ENCODE measurements at places on chromosomes 1 and 21.

DNA sequence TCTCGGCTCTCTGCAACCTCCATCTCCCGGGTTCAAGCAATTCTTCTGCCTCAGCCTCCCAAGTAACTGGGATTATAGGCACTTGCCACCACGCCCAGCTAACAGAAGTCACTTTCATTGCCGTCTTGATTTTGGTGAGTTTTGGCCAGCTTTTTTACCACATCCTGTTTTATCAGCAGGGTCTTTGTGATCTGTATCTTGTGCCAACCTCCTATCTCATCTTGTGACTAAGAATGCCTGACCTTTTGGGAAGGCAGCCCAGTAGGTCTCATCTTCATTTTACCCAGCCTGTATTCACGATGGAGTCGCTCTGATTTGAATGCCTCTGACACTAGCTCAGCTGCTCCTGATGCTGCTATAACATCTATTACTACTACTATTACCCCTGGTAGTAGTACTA, 46.8 kb upstream of the BARHL2 start:
- no peak for DNase-seq

- peak; percentile 45 for DNase-seq
These were observed 182.6 kb downstream of the VAV3 start for GRCh38 chr1:107782217-107782845.

DNA sequence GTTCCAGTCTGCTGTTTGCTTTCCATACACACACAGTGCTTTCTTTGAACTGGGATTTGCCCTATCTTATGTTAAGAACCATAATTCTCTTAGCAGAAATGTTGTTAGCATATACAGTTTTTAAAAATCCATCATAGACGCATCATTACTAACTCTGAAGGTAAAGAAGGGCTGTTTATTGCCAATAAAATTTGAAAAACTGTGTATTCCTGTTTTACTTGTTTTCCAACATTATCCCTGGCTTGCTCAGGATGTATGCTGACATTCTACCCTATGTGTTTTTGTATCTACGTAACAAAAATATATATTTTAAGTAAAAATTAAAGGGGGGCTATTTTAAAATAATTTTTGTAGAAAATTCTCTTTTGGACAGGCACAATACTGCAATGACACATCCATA, 857.2 kb downstream of the BRINP3 start:
- DNase-seq, result no peak

- no peak for DNase-seq
These were observed 38.8 kb downstream of the CFAP74 start for GRCh38 chr1:1964811-1965210.

DNA sequence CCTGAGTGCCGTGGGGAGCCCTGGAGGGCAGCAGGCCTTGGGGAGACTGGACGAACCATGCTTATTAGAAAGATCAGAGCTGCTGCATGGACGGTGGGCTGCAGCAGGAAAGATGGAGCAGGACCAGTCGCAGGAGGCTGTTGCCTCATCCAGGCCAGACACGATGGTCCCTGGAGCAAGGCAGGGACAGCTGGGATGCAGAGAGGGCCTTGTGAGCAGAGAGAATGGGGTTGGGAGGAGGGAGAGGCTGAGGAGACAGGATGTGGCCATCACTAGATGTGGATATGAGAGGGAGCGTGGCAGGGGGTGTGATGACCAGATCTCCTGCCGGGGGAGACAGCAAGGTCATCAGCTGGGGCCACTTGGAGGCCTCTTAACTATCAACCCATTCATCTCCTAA, 727.6 kb downstream of the PTPRU start:
- no peak for DNase-seq

DNA sequence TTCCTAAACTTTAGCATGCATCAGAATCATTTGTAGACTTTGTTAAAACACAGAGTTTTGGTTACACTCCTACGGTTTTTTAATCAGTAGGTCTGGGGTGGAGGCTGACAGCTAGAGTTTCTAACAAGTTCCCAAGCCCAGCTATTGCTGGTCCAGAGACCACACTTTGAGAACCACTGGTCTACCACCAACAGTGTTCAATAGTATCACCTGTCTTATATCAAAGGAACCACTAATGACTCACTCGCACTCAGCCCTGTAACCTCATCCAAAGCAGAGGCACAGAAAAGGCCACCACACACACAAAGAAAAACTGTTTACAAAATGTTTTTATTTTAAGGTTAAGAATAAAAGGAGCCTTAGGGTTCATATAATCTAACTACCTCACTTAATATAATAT, 68.7 kb downstream of the HIVEP3 start:
- DNase-seq, result no peak

GRCh38 chr1:55040933-55041494, 1.7 kb downstream of the PCSK9 start:
- DNase-seq, result no peak

GRCh38 chr1:114105421-114105979, 48.2 kb downstream of the SYT6 start:
- DNase-seq, result no peak

GRCh38 chr1:111516005-111516535, 12.6 kb upstream of the ADORA3 start:
- DNase-seq, result no peak

GRCh38 chr1:242641461-242641860, 117.0 kb upstream of the PLD5 start:
- no peak for DNase-seq

- no peak for DNase-seq
These were observed 142.9 kb upstream of the COL6A1 start for GRCh38 chr21:45838634-45839033.

DNA sequence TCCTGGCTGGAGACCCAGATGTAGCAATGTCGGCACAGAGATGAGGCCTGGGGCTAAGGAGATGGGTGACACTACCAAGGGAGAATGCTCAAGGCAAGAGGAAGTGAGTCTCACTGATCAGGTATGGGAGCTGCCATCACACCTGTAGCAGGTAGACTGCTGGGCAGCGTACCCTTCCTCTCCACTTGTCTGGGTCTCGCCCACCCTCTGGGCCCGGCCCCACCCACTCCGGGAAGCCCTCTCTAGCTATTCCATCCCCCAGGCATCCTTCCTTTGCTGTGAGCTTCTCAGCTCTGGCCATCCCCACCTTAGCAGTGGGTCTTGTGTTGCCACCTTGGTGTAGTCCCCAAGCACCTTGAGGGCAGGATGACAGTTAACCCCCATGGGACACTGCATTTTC, 87.7 kb upstream of the EDN2 start:
- DNase-seq, result no peak

DNA sequence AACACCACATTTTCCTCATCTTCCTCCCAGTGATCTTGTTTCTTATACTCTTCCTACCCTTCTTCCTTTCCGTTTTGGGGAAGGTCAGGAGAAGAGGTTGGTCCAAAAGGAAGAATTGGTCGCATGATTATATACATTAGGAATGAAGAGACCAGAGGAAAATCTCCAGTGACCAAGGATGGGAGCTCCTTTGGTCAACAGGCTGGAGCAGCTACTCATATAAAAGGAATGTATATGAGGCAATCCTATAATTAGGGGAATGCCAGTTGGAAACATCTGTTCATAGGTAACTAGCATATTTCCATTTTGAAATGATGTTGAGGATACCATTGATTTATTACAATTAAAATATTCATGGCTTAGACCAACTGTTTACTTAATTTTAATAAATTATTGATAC, 114.5 kb downstream of the LRRC40 start:
- DNase-seq, result no peak

- DNase-seq, result no peak
These were observed 467.6 kb upstream of the ZRANB2 start for GRCh38 chr1:71548398-71548890.

- no peak for DNase-seq
These were observed 2.6 kb downstream of the INSRR start for GRCh38 chr1:156856282-156856785.

- no peak for DNase-seq
These were observed 42.9 kb downstream of the MAGI3 start for GRCh38 chr1:113433184-113433583.

GRCh38 chr1:89546934-89547562, 22.4 kb downstream of the LRRC8B start:
- no peak for DNase-seq

- no peak for DNase-seq
These were observed 835 bp upstream of the LCE1D start for GRCh38 chr1:152795686-152796085.

GRCh38 chr1:211991695-211992094, 43.7 kb downstream of the INTS7 start:
- DNase-seq, result no peak

DNA sequence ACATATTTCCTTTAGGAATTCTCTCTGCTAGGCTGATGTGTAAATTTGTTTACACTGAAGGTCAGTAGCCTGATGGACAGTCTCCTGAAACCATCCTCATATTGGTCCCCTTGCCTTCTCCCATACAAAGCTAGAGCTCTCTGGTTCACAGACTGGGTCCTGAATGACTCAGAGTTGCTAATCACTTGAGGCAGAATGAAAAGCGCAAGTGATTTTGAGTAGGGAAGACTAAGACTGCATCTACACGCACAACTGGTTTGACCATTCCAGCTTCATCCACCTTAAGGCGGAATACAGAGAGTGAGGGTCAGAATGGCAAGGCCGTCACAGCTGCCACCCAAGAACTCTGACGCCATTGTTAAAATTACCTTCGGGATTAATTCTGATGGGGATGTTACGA, 70.2 kb upstream of the KIF26B start:
- no peak for DNase-seq

GRCh38 chr1:153976819-153977249, 640 bp downstream of the JTB start:
- no peak for DNase-seq

DNA sequence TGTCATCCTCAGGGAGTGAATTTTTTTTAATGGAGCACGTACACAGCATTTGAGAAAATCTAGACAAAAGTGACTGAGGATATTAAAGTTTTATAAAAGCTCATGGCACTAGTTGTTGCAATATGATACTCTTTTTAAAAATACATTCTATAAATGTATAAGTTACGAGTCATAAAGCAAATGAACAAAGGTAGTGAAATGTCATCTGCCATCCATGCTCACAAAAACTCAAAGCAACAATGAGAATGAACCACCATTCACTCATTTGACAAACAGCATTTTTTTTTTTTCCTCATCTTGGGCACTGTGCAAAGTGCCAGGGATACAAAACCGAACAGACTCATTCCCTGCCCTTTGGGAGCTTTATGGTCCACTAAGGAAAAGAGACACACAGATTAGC, 38.7 kb downstream of the GPR137B start:
- no peak for DNase-seq

GRCh38 chr1:203726417-203726867, 38.5 kb upstream of the LAX1 start:
- no peak for DNase-seq

DNA sequence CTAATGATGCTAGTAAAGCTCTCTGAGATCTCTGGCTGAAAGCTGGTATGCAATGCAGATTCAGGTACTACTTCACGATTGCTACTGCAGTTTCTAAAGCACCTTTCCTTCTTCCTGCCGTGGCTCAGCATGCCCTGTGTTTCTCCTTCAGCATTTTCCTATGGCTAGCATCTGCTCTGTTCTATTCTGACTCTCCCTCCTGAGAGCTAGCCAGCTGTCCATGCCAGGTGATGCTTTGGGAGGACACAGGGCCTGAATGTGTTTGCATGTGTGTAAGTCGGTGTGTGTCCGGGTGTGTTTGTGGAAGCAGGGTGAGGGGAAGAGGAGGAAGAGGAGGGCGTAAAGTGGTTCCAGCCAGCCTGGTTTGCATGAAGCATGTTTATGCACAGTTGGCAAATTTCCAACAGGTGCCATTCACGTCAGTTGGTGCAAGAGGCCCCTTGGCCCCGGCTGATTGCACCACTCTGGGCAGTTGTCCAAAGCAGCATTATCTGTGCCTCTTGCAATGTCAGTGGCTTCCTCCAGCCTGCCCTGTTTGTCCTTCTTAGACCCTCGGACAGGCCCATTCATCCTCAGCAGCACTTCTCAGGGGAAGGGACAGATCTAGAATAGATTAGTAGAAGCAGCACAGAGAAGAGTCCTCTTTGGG, 433.3 kb downstream of the DISC1 start:
- DNase-seq, result no peak

GRCh38 chr1:10380594-10381275, 18.1 kb upstream of the PGD start:
- DNase-seq, result no peak

GRCh38 chr1:20978413-20978812, 191.3 kb upstream of the HP1BP3 start:
- DNase-seq, result no peak

DNA sequence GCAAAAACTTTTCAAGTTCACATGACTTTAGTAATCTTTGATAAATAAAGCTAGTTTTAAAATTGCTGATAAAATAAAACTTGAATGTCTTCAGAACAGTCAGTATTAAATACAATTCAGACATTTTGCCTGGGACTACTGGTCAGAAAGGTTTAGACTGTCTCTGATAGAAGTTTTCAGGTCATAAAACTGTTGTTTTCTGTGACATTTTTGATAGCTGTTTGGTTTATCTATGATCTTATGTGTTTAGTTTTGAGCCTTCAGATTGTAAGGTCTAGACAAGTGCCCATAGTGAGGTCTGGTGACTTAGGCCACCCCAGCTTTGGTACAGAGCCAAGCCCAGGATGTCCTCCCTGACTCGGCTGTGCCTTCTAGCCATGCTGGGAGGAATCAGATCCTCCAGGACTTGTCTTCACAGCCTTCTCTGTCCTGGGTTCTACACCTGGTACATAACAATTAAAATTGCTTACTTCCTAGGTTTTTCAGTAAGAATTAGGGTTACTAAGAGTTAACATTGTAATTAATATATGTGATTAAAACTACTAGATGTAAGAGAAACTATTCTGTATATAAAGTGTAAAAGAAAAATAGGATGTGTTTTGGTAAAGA, 15.1 kb upstream of the DNAH14 start:
- DNase-seq, result no peak

GRCh38 chr1:171460018-171460620, 25.2 kb upstream of the PRRC2C start:
- no peak for DNase-seq

GRCh38 chr1:201585901-201586300, 47.0 kb downstream of the NAV1 start:
- DNase-seq, result no peak

DNA sequence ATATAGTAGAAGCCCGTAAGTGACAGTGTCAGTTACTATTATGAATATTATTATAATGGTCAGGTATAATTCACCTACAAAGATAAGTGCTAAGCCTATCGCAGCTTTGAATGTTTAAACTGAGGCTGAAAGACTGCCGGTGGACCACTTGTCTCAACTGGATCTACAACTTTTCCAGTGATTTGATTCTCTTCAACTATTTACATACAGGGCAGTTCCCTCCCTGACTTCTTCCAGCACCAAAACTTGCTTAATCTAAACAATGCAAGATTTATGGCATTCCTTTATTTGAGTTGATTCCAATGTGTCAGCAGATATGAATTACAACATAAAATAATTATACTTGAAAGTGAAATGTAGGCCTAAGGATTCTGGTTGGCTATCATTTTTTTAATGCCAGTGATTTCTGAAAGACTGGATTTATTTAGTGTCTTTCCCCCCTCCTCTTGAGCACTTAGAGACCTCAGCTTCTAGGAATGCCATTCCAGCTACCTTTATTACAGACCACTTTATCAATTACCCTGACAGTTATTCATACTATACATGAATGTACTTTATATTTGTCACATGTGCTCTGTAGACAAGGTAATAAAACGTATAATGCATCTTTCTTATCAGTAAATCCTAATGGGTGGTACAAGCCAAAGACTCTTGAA, 153.3 kb upstream of the C8B start:
- DNase-seq, result no peak

All from left renal cortex interstitium (tissue), 4 donors.